Progenitor cell of endocrine pancreas (in vitro differentiated cells): ENCODE measurements at places on chromosomes 13 and 19.

- DNase-seq, result no peak
Measured at GRCh38 chr13:75607447-75607846, 28.7 kb upstream of the LMO7 start.

GRCh38 chr19:4576016-4576933 is 16.8 kb upstream of the SEMA6B start:
- DNase-seq, result peak; percentile 74

DNA sequence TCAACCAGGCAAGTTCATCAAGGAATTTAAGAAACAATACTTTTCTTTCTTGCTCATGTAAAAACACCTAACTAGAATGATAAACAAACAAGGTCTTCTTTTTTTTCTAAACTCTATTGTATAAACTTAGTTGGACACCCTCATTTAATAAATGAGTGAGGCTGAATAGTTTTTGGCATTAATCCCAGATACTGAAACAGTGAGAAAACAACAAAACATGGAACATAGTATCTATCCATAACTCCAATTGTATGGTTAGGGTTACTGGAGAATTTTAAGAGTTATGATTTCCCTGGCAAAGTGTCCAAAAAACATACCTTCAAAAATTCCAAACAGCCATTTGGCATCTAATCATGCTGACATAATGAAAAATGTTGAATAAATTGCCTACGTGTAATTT is 5.8 kb upstream of the POMP start:
- no peak for DNase-seq

DNA sequence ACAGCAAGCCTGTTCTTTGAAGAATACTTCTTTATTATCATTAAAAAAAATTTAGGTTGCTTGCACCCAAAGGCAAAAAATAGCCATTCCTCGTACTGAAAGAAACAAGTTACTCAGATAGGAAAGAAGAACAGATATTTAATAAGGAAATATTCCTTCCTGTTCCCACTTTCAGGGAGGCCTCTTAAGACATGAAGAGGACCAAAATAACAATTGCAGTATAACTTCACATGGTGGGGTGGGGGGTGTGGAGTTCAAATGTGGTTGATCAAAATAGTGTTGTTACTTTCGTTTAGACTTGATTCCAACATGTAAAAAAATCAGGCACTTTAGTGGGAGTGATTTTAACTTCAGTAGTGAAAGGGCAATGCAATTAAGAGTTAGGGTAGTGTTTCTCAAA is 3.6 kb downstream of the RGCC start:
- no peak for DNase-seq

DNA sequence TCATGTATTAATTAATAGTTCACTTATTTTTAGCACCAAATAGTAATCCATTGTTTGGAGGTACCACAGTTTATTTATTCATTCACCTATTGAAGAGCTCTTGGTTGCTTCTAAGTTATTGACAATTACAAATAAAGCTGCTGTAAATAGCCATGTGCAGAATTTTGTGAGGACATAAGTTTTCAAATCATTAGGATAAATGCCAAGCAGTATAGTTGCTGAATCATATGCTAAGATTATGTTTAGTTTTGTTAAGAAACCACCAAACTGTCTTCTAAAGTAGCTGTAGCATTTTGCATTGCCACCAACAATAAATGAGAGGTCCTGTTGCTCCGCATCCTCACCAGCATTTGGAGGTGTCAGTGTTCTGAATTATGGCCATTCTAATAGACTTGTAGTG is 2126.8 kb downstream of the PCDH9 start:
- no peak for DNase-seq

DNA sequence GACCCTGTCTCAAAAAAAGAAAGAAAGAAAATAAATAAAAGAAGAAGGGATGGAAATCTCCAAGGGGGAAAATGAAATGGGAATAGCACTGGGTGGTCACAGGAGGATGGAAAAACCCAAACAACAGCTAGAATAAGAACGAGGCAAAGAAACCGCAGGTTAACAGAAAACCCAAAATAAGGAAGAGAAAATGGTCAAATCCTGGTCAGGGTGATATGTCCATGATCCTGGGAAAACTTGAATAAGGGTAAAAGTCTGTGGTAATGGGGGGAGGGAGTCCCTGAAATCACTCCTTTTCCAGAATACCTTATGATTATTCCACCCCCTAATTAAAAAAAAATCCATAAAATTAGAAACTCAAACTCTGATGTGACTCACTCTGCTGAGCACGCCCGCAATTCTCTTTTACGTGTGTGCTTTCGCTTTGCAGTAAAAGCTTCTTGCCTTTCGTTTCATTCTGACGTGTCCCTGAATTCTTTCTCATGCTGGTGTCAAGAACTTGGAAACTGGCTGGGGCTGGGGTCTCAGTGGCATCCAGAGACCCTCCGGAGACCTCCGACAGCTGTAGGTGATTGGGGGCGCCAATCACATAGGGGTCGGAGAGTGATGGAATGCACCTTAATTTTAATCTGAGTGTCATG is 4.3 kb upstream of the NAXD start:
- DNase-seq, result no peak

DNA sequence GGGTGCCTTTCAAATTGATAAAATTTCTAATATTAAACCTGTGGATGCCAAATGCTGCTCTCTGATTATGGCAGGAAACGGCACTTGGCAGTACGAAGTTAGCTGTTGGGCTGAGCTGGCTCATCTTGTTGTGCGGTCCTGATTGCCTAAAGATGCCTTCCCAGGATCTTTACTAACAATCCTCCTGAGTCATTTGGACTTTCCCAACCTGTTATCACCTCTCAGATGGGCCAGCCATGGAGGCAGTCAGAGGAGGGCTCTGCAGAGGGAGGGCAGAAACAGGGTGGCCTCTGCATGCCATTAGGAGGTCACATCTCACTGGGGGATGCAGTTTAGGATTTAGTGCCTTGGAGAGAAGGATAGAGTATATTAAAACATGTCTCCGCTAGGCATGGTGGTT is 27.3 kb downstream of the ALOX5AP start:
- DNase-seq, result no peak

DNA sequence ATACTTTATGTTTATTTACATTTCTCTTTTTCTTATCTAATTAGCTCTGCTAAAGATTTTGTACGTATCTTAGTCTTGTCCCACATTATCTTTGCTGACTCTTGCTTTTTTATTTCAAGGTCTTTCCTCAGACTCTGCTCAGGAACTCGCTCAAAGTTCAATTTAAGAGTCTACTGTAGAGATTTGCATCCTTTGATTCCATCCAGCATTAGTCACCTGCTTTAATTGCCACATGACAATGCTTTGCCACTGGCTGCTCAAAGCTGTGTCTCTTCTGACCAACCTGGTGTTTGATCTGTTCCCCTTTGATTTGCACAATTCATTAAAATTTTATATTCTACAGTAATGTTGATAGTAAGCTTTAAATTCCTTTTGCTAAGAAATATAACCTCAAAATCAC is 157.9 kb upstream of the FREM2 start:
- DNase-seq, result no peak

DNA sequence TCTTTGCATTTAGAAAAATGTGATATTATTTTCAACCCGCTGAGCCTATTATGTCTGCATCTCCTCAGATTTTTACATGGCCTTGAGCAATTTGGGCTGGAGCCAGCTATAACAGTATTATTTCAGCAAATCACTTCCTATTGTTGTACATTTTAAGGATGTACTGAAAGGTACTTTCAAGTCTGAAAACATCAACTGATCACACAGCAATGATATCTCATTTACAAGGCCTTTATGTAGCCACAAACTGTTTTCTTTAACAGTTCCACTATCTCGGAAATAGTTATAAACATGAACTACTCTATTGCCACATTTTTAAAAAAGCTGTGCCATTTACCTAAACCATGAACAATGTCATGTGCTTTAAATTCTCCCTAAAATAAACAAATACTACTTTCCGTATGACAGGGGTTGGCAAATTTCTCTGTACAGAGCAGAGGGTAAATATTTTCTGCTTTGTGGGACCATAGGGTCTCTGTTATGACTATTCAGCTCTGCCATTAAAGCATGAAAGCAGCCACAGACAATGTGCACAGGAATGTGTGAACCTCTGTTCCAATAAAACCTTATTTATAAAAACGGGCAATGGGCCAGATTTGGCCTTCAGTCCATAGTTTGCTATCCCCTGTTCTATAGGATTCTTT is 560.4 kb downstream of the GPC6 start:
- no peak for DNase-seq

- DNase-seq, result no peak
Measured at GRCh38 chr13:97224544-97225300, 2.6 kb downstream of the MBNL2 start.

DNA sequence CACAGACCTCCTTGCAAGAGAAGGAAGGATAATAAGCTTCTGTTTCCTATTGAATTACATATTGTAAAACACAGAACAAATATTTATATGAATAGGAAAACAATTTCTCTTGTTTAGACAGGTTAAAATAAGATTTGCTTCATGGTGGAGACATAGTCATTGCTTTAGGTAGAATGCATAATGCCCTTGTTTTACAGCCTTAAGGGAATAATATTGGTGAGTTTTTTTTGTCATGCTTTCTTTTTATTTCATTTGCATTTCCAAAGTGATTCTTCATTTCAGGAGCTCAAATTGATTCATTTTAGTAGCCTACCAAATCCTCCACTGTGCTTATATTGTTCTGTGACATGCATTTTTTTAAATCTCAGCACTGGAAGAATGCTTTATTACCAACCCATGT is 690.7 kb downstream of the OLFM4 start:
- DNase-seq, result no peak

GRCh38 chr13:85616275-85616674 is 182.9 kb downstream of the SLITRK6 start:
- no peak for DNase-seq

- DNase-seq, result no peak
Measured at GRCh38 chr13:95503662-95504061, 48.9 kb upstream of the CLDN10 start.

DNA sequence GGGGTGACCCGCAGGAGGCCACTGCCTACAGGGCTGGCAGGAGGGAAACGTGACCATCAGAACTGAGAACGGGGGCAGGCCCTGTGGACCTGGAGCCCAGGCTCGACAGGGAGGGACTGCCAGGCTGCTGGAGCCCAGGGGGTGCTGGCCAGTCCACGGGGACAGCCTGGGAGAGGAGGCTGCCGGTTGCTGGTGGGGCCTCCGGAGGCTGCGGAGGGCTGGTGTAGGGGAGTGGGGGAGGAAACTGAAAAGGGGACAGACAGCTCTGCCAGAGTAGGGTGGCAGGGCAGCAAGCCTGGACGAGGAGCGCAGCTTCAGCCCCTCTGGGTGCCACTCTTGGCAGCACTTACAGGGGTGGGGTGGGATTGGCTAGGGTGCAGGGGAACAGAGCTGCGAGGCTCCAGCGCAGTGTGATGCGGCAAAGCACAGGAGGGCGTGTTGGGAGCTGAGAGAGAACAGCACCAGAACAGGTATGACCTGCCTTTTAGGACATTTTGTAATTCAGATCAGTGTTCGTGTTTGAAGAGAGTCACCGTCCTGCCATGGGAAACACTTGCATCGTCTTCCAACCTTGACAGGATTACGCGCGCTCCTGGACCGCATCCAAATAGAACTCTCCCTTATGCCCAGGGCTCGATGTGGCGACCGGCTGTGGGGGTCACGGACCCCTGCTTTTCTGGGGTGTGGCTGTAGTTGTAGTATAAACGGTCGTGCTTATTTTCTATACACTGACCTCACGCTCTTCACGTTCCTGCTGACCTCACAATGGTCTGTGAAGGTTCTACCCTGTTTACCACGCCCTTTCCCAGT is 19.9 kb upstream of the ARHGEF7 start:
- DNase-seq, result no peak

DNA sequence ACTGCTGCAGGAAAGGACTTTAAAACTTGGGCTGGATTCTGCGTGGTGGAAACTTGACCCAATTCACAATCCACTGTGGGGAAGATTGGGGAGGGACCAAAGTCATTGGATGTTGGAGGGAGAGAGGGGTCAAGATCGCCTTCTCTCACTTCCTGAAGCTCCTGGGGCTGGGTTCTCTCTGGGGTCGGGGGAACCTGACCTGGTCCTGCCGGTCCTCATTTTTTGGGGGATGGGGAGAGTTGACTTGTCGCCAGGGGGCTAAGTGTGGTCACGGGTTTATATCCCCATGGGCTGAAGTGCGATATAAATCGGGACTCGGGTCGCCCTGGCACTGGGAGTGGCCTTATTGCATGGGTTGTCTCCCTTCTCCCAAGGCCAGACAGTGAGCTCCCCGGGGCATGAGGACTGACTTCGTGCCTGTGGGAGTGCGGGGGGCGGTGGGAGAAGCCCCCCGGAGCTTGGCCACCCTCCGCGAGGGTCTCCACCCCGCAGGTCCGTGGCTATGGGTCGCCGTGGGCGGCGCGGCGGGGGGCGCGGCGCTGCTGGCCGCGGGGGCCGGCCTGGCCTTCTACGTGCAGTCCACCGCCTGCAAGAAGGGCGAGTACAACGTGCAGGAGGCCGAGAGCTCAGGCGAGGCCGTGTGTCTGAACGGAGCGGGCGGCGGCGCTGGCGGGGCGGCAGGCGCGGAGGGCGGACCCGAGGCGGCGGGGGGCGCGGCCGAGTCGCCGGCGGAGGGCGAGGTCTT is 6.3 kb downstream of the ICAM5 start:
- DNase-seq, result no peak

DNA sequence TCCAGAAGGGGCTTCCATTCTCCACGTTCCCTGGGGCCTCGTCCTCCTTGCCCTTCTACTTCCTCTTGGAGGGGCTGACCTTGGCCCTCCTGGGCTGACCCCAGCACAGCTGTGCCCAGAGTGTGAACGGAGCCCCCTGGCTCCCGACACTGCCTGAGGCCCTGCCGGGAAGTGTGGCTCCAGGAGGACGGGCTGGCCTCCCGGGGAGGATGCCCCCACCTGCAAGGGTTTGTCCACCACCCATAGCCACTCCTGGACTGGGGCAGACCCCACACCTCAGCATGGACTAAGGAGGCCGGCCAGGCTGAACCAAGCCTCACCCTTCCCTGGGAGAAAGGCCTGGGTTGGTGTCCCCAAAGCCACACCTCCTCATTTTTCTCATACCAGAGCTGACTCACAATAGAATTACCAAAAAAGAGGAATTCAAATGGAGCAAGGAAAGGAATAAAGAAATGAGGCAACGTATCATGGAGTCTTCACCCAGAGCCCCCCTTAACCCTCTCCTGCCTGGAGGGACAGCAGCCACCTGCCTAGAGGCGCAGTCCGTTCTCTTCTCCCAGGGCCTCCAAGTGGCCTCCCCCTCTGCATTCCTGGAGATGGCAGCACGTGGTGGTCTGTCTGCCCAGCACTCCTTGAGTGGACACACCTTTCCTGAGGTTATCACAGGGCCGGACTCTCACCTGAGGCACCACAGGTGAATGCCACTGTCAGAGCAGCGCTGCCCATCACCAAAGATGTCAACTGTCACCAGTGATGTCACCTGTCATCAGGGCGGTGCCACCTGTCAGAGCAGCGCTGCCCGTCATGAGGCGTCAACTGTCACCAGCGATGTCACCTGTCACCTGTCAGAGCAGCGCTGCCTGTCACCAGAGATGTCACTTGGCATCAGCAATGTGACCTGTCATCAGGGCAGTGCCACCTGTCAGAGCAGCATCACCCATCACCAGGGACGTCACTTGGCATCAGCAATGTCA is 3.1 kb upstream of the C13orf46 start:
- no peak for DNase-seq
